ENCODE measurements at places on chromosomes 2 and 18.

- DNase-seq: no peak
Observed at GRCh38 chr2:3654011-3654410, 4.0 kb upstream of the ALLC start.

GRCh38 chr2:157404363-157404762, 39.5 kb downstream of the CYTIP start:
- DNase-seq: peak; percentile 69

GRCh38 chr18:7592305-7593071, 25.4 kb downstream of the PTPRM start:
- DNase-seq: no peak

DNA sequence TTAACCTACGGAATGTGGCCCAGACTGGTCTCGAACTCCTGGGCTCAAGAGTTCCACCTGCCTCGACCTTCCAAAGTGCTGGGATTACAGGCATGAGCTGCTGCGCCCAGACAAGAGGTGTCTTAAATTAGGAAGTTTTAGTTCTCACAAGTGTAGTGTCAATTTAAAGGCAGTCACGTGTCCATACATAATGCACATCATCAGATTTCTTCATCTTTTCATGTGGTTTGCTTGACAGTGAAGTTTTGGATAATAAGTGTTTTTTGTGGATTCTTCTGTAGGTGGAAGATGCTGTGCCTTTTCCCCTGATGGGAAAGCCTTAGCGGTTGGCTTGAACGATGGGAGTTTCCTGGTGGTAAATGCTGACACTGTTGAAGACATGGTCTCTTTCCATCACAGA, 147.5 kb downstream of the RTN4 start:
- DNase-seq: no peak

- DNase-seq: no peak
Observed at GRCh38 chr18:43870626-43871025, 593.3 kb upstream of the SYT4 start.

DNA sequence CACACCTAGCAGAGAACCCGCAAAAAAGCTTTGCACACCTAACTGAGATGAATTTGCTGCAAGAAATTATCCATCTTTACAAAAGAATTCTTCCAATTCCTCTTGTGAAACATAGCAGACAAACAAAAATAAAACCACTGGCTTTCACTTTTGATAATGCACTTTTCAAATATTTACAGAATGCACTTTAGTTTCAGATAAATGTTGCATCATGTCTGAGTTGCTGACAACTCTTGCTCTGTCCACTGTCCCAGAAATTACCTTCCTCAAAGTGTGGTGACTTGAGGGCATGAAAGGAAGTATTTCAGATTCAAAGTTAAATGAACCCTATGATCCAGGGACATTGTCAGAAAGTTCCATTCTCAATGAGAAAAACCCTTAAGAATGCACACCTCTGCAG, 256.2 kb upstream of the PARD3B start:
- no peak for DNase-seq
